ENCODE measurements at places on chromosomes 5 and 9.

- no peak for DNase-seq
Measured at GRCh38 chr9:79569814-79570447, 1.8 kb upstream of the TLE4 start.

DNA sequence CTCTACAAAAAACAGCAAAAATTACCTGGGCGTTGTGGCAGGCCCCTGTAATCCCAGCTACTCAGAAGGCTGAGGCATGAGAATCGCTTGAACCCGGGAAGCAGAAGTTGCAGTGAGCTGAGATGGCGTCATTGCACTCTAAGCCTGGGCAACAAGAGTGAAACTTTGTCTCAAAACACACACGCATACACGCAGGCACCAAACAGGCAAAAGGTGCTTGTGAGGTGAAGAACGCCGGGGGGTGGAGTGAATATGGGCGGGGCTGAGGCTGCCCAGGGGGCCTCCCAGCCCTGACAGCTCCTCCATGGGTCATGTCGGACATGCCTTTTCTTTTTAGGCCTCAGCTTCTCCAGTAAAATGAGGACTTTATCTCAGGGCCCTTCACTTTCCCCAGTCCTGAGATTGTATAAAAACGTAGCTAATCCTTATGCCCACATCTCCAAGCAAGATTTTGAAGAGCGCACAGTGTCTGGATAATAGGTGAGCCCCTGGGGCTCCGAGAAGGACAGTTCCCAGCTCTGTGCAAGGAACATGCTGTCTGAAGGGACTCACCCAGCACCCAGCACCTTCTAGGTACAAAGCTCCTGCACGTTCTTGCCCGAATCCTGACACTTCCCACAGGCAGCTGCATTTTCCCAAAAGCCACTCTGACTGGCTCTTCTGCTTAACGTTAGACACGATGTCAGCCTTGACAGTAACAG is 168.3 kb downstream of the COL23A1 start:
- no peak for DNase-seq

GRCh38 chr9:130759738-130760137 is 66.2 kb downstream of the EXOSC2 start:
- no peak for DNase-seq

- no peak for DNase-seq
Measured at GRCh38 chr5:14236757-14237156, 93.6 kb downstream of the TRIO start.

DNA sequence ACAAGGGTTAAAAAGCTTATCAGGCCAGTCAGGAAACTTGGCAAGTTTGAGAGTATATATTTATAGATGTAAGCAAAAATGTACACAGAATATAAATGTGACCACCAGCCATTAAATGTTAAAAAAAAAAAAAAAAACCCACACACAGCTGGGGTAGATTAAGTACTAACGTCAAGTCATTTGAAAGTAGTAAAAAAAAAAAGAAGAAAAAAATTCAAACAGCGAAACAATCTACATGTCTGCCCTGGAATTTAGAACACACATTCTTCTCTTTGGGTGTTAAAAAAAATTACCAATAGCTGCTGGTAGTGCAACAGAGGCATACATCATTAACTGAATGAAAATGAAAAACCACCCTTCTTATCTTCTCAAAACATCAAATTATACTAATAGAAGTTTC is 269.7 kb downstream of the MLLT3 start:
- DNase-seq: no peak

DNA sequence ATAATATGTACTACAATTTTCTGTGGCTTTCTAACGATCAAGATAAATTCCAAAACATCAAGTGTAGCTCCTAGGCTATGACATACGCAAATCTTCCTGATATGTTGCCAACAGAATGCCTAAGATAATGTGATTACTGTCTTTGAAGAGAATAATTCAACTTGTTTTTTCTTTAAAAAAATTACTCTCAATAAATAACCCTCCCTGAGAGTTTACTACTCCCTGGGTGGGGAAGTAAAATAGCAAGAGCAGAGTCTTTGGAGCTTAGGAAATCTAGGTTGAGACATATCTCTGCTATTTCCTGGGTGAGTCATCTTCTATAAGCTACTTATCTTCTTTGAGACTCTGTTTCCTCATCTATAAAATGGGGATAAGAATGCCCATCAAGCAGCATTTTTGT is 201.2 kb downstream of the ACTL7B start:
- DNase-seq: no peak

- DNase-seq: no peak
Measured at GRCh38 chr9:76803083-76803482, 38.8 kb downstream of the PCA3 start.

DNA sequence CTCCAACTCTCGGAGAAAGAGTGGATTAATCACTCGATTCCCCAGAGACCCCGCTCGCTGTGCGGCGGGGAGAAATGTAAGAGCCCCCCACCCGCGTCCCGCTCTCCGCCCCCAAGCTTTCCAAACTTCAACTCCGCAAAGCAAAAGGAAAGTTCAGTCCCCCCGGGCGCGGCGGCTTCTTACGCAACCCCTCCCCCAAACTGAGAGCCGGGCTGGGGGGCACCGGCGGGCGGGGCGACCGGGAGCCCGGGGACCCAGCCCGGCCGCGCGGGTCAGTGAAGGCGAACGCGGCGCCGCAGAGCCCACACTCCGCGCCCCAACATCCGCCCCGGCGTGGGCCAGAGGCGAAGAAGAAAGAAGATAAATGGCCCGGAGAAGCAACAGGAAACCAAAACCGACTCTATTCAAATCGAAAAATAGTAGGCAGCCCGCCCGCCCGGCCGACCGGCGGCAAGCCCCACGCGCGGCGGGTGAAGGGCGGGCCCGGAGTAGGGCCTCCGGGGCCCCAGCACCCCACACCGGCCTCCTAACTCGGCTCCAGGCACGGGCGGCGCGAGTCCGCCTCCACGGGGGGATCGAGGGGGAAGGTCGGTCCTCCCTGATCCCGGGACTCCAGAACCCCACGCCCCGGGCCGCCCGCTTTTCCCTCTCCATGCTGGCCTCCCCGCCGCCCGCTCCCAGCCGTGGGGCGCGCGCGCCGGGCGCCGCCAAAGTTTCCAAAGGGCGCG is 720 bp downstream of the NOTCH1 start:
- DNase-seq: no peak

GRCh38 chr5:44390351-44390750 is 1.1 kb upstream of the FGF10 start:
- DNase-seq: no peak

GRCh38 chr5:117054911-117055310 is 480.3 kb upstream of the SEMA6A start:
- DNase-seq: no peak

DNA sequence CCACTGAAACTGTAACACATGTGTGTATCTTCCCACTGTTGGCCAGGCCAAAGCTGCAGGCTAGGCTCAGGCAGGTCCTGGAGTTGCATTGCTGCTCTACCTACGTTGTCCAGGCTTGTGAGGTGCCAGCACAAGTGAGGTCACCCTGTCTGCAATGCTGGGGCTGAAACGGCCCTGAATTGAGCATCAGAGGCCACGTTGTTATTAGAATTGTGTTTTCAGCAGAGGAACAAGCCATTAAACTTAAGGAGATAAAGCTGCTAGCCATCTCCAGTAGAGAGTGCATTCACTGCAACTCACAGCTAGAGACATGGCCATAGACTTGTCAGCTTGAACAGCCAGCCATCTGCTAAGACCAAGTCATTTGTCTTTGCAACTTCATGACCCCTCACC is 191.8 kb downstream of the SEMA6A start:
- no peak for DNase-seq

DNA sequence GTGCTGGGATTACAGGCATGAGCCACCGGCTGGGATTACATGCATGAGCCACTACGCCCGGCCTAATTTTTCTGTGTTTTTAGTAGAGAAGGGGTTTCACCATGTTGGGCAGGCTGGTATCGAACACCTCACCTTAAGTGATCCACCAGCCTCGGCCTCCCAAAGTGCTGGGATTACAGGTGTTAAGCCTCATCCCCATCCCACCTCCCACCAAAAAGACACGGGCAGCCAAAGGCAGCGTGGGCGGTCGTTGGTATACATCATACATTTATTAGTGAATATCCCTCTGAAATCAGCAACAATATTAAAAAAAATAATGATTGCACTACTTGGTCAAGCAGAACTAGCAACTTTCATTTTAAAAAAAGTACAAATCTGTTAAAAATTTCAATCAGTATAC is 10.7 kb downstream of the RNF44 start:
- no peak for DNase-seq

DNA sequence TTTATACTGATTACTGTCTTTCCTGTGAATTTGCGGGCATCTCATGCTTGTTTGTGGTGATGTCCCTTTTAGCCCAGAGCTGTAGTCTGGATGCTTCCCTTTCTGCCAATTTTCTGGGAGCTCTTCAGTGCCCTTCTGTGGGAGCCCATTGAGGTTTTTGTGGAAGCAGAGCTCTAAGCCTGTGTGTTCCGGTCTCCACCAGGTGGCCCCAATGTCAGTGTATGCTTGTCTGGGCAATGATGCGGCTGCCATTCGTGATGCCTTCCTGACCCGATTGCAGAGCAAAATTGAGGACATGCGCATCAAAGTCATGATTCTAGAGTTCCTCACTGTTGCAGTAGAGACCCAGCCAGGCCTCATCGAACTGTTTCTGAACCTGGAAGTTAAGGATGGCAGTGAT is 35.1 kb downstream of the SH3GLB2 start:
- DNase-seq: no peak

DNA sequence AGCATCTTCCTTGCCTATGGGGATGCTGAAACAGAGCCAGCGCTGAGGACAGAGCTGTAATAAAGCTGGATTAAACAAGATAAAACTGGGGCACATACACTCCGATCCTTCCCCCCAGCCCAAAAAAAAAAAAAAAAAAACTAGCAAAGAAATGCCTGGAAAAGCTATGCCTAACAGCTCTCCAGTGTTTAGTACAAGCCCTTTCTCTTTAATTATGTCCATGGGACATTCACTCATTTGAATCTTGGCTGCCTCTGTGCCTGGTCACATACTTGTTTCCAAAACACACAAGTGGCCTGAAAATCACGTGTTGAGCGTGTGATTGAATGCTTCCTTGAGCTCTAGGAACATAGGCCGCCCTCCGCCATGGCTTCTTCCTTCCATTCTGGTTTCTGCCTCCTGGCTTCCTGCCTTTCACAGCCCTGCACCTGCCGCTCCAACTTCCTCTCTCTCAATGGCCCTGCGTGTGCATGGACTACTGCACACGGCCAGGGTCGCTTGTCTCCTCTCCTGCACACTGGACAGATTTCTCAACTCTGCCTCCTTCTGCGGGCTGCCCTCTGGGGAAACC is 111.0 kb upstream of the RETREG1 start:
- DNase-seq: no peak

DNA sequence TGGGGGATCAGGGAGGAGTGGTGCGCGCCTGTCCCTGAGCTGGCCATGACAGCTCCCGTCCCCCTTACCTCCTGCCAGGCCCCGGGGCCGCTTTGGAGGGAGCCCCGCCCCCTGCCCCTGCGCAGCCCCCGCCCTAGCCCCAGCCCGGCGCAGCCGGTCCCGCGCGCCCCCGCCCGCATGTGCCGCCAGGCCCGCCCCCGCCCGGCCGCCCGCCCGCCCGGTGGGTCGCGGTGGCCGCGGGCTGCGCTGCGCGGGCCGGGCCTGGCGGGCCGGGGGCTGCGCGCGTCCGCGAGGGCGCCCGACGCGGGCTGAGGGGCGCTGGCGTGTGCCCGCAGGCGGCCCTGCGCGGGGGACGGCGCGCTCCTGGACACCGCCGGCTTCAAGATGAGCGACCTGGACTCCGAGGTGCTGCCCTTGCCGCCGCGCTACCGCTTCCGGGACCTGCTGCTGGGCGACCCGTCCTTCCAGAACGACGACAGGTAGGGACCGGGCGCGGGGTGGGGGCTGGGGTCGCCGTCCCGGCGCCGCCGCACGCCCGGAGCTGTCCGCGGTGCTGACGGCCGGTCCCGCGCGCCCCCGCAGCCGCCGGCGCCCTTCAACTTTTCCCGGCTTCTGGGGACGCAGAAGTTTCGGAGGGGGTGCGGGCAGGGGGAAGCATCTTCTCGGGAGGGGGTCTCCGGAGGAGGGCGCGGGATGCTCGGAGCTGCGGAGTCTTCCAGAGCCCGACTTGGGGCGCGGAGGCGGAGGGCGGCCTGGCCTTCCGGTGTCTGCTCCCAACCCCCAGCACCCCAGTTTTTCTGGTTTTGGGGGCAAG is 12.5 kb downstream of the KCNT1 start:
- DNase-seq: no peak

GRCh38 chr5:321230-321725 is at the start of gene AHRR:
AHRR (plus strand) TSS chr5:321714; CDS start chr5:343903, 22,189 bp downstream.
- no peak for DNase-seq

GRCh38 chr5:81242906-81243436 is 9.8 kb downstream of the CKMT2 start:
- no peak for DNase-seq

DNA sequence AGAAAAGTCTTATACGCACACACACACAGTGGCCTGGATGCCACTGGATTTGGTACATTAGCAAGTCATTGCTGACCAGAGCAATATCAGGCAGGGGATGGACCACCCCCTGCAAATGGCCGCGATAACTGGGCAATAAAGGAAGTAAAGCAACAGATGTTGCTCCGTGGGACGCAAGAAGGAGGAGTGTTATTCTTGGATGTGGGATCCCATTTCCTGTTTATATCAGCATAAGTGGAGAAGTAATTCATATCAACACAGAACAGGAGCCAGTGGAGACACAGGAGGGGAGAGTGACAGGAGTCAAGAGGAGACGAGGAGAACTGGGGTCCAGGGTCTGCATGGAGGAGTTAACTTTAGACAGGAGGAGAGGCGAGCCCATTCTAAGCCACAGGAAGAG is 18.4 kb downstream of the RUFY1 start:
- DNase-seq: no peak

DNA sequence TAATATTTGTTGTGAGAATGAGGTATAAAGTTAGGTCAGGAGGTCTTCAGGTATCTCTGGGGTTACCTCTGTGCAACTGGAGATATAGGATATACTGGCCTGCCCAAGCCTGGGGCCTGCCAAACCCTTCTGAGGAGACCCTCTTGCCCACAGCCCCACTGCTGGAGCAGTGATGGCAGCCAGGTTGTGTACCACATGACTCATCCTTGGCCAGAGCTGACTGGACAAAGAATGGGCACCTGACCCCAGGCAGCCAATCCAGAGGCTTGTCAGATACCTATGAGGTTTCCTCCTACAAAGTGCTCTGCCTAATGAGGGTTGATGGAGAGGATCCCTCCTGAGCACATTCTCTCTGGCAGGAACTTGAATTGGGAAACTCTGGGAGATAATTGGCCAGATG is 56.1 kb upstream of the TBC1D2 start:
- DNase-seq: no peak

DNA sequence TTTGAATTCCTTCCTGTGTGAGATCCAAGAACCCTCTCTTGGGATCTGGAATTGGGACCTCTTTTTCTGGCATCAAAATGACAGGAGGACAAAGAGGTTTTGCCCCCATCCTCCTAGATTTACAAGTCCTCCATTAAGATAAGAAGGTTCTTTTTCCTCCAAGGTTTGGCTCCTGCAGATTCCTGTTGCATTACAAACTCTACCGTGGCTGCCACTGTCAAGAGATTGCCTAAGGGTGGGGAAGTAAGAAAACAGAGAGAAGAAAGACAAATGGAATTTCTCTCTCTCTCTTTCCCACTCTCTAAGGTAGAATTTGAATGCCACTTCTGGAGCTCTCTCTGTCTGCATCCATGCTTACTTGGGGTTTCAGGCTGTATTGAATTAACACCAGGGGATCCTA is 12.0 kb upstream of the SVEP1 start:
- DNase-seq: no peak

GRCh38 chr9:79575547-79575946 is 3.8 kb downstream of the TLE4 start:
- DNase-seq: no peak

- peak; percentile 14 for DNase-seq
Measured at GRCh38 chr9:77291714-77292113, 114.4 kb downstream of the VPS13A start.

GRCh38 chr5:119022017-119022745 is 33.8 kb upstream of the DTWD2 start:
- peak; percentile 14 for DNase-seq

GRCh38 chr9:137978262-137978714 is 100.7 kb downstream of the CACNA1B start:
- DNase-seq: no peak

Measured in non-pigmented ciliary epithelial cell (primary cell).